Cardiac fibroblast (primary cell): ENCODE measurements at places on chromosomes 11 and 22.

DNA sequence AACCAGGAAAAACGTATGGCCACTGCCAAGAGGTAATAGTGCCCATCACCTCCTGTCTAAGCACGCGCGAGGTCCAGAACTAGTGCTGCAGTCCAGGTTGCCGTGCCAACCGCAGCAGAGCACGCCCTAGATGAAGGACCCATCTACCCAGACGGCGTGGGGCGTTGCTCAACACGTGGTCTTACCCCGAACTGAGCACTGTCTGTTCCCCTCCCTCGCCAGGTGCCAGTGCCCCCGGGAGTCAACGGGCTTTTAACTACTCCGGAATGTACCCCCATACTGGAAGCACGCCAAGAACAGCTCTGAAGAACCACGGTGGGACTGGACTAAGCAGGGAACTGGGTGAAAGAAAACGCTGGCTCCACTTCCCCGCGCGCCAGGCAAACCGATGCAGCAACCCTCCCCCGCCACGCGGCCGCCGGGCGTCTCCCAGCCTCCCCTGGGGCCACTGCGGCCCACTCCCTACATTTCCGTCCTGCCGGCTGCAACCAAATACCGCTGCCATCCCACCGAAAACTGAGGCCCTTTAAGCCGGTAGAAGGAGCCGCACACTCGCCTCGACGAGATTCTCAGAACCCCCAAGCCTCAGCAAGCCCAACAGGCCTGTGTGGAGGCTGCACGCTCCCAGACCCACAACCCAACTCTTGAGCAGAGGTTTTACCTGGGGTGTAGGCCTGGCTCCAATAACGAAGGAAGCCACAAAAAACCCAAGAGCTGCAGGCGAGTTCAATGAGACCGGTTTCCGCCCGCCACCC is at the start of gene HSPA8:
Gene HSPA8, minus strand, starts transcription at position 734 of the 755 bp plus-strand sequence. CDS start 812 bp downstream, outside the sequence.
- peak; percentile 70 for DNase-seq

- no peak for DNase-seq
Measured at GRCh38 chr11:28983780-28984179, 875.6 kb downstream of the METTL15 start.

GRCh38 chr22:28025333-28025732 is 106.3 kb upstream of the PITPNB start:
- DNase-seq: no peak

DNA sequence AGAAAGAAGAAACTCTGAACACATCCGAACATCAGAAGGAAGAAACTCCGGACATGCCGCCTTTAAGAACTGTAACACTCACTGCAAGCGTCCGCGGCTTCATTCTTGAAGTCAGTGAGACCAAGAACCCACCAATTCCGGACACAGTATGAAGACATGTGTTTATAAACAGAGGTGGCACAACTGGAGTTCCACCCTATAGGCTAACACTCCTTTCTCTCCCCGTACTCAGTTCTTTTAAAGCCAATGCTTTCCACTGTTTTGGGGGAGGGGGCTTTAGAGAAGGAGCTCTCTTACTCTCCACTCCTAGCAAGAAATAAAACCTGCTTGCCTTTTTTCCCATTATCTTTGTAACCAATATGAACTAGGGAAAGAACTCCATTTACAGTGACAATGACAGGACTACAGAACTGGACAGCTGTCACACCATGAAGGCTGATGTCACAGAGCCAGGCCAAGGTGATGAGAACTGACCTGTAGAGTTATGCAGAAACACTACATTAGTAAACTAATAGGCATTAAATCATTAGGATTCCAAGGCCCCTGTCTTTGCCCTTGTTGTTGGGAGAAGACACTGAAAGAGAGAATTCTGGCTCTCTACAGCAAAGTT is 733 bp downstream of the TRIM5 start:
- DNase-seq: no peak

DNA sequence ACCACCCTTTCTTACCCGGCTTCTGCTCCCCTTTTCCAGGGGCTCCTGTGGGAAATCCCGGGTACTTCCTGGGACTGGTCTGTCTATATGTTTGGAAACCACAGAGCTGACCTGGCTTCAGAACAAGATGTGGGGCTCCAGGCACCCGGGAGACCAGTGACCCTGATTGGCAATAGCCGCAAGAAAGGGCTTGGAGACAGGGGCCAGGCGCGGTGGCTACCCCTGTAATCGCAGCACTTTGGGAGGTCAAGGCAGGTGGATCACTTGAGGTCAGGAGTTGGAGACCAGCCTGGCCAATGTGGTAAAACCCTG is 3.2 kb upstream of the NEAT1 start:
- DNase-seq: no peak

- no peak for DNase-seq
Measured at GRCh38 chr11:65187146-65187675, 5.5 kb downstream of the CAPN1 start.

- DNase-seq: no peak
Measured at GRCh38 chr11:88064097-88064705, 111.0 kb downstream of the RAB38 start.
